ENCODE measurements at places on chromosomes 3 and 15. TPM values are rescaled to one million over a fixed set of nuclear protein-coding genes. Genes with fewer than 3 reads are reported as not detected.
A peak's percentile ranks its signal among the peaks of the same experiment; 100 is the strongest.

Gene SI
- total RNA-seq, result not detected

Gene KNG1
- total RNA-seq, result not detected

DNA sequence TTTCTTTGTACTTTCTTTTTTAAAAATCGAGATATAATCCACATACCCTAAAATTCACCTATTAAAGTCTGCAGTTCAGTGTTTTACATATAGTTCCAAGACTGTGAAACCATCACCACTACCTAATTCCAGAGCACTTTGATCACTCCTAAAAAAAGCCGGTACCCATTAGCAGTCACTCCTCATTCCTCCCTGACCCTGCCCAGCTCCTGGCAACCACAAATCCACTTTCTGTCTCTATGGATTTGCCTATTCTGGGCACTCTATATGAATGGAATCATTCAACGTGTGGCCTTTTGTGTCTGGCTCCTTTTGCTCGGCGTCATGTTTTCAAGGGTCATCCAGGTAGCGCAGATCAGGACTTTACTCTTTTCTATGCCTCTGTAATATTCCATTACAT, 17.3 kb downstream of the TRPM1 start:
- no peak for DNase-seq

Gene C2CD4A
- total RNA-seq, result 0.19 TPM

DNA sequence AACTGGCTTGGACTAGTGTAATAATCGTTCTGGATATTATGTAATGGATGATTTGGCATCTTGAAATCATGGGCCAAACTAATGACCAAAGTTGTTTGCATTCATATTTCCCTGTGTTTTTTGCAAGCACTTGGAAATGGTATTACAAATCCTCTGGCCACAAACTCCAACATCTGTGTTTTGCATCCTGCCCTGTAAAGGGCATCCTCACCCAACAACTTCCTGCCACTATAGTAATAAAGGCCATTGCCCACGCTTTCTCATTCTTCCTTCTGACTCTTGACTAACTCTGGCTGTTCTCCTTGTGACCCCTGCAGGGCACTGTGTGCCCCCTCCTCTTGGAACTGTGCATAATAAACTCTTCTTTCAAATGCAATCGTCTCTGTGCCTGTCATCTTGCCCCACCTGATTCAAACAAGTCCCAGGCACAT, 25.4 kb upstream of the PSMD6 start:
- peak; percentile 22 for DNase-seq
